ENCODE measurements at places on chromosomes 4 and X.

DNA sequence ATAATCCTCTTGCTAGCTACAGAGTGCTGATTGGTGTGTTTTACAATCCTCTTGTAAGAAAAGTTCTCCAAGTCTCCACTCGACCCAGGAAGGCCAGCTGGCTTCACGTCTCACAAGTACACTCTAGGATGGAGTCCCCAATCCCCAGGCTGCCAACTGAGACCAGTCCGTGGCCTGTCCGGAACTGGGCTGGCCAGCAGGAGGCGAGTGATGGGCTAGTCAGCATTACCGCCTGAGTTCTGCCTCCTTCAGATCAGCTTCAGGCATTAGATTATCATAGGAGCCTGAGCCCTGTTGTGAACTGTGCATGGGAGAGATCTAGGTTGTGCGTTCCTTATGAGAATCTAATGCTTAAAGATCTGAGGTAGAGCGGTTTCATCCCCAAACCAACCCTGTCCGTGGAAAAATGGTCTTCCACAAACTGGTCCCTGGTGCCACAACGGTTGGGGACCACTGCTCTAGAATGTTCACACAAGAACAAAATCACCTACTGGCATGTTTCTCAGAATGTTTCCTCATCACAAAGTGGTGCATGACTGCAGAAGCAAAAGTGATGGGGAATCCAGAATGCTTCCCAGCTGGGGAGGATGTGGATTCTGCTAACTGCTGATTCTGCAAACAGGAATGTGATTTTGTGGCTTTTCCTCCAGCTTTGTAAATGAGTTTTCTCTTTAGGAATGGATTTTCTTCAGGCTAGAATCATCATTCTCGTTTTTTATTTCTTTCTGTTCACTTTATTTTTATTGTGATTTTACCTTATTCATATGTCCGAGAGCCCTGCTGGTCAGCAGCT is 40.9 kb downstream of the SEPTIN11 start:
- DNase-seq = no peak

- no peak for DNase-seq
These were observed 74.8 kb upstream of the PASD1 start for GRCh38 chrX:151488677-151489076.

- no peak for DNase-seq
These were observed 4.2 kb downstream of the TLL1 start for GRCh38 chr4:165877286-165877685.

- no peak for DNase-seq
These were observed 6.7 kb downstream of the TCEAL1 start for GRCh38 chrX:103635436-103635835.

DNA sequence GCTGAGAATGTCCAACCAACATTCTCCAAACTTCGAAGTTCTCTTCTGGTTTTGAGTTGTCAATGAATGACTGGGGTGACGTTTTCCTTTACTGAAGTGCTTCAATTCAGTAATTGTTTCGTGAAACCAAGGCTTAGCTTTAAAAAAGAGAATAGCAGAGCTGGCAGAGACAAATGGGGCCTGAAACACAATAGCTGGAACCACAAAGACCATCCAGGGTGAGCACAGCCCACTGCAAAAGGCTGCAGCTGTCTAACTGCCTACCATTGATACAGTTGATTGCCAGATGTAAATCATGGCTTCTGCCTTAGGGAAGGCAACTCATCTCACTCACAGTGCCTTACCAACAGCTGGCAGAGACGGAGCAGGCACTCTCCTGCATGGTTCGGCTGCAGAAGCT is 78.7 kb upstream of the ZNF518B start:
- DNase-seq = no peak

GRCh38 chr4:99349338-99349737 is 3.2 kb downstream of the ADH1C start:
- DNase-seq = no peak

- DNase-seq = no peak
These were observed 34.4 kb upstream of the CENPU start for GRCh38 chr4:184768296-184768695.

DNA sequence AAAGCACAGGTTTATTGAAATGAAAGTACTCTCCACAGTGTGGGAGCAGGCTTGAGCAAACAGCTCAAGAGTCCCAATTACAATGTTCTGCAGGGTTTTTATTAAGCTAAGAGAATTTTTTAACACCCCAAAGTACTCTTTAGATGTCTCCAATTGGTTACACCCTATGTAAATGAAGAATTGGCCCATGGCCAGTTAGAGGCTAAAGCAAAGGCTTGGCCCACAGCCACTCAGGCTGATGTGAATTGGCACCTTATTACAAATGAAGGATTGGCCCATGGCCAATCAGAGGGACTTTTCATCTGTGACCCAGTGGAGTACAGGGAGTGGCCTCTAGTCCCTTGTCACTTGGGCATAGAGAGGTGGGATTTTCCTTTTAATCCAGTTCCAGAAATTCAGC is 30.1 kb upstream of the IQCM start:
- no peak for DNase-seq

DNA sequence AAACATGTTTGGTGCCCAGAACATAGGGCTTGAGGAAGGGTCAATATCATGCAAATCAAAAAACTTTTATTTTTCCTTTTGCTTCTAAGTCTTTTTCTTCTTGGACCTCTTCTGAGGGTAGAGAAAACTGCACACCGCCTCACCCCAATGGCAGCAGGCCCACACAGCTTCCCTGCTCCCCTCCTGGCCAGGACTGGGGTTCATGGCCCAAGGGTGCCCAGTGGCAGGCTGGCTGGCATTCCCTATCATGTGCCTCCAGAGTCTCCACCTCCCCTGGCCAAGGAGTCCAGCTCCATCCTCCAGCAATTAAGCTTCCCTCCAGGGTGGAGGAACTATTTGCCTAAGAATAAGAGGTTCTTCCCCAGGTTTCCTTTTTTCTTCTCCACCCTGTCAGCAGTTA is 529.6 kb upstream of the SPANXN1 start:
- DNase-seq = no peak

DNA sequence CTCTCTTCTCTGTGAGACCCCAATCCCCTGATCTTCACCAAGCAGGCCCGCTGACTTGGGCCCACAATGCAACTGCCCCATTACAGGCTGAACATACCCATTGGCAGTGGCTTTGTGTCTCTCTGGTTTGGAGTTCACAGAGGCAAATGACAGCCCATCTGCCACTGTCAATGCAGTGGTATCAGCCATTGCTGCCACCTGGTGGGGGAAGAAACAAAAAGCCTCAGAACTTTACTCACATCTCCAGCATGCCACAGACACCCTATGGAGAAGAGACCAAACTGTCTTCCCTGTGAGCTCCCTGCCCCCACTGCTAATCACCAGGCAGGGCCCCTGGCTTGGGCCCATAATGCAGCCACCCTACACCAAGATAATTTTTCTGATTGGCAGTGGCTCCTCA is 729.3 kb upstream of the ACTRT1 start:
- DNase-seq = no peak

GRCh38 chrX:129529685-129530281 is 6.5 kb upstream of the SMARCA1 start:
- no peak for DNase-seq

DNA sequence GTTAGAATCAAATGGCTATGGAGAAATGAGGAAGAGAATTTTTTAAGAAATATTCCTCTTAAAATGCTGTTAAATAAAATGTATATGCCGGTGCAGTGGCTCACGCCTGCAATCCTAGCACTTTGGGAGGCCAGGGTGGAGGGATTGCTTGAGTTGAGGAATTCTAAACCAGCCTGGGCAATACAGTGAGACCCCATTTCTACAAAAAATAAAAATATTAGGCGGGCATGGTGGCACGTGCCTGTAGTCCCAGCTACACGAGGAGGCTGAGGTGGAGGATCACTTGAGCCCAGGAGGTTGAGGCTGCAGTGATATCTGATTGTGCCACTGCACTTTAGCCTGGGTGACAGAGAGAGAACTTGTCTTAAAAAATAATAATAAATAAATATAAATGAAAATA is 7.9 kb upstream of the FUNDC1 start:
- DNase-seq = no peak

DNA sequence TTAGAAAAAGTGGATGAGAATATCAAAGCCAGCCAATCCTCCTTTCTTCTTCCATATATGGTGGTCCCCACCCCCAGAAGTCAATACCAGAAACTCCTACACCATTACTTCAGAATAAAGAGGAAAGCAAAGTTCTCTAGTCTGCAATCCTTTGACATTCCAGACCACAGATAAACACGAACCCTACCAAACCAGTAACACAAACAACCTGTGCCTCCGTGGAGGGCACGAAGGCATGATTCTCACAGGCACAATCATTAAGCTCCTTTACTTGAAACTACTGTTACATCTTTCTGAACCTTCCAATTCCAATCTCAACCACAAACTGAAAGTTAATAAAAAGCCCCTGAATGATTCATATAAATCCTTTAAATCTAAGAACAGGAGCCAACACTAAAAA is 16.3 kb downstream of the MAML3 start:
- DNase-seq = no peak

- no peak for DNase-seq
These were observed 1390.2 kb downstream of the C4orf33 start for GRCh38 chr4:130486186-130486585.
